Activated T-helper 1 cell treated with anti-CD3 and anti-CD28 coated beads, Interleukin-2, amount 50 U/mL, for 16 hours (primary cell): ENCODE measurements at places on chromosomes 7 and 10.

- peak; percentile 63 for DNase-seq
Observed at GRCh38 chr10:32367793-32368453, 21.0 kb upstream of the EPC1 start.

GRCh38 chr10:72367301-72367960 is 12.7 kb upstream of the DNAJB12 start:
- DNase-seq = no peak

- DNase-seq = no peak
Observed at GRCh38 chr10:107409522-107409921, 245.0 kb upstream of the SORCS1 start.

DNA sequence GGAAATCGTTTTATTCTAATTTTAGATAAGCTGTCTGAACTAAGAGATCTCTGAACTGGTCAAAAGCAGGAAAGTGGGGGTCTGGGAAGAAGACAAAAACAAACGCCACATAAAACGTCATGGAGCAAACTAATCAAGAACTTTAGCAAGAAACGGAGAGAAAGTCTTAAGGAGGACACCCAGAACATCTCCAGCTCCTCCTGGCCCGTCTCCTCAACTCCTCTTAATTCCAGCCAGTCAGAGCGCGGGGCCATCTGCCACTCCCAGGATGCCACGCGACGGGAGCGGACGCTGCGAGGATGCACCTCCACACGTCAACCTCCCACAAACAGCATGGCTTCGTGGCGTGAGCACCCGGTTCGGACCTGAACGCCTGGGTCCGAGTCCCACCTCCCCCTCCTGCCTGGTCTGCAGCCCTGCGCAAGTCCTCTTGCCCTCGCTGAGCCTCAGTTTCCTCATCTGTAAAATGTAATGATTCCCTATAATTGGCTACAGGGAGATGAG is 598 bp downstream of the MMS19 start:
- peak; percentile 44 for DNase-seq

DNA sequence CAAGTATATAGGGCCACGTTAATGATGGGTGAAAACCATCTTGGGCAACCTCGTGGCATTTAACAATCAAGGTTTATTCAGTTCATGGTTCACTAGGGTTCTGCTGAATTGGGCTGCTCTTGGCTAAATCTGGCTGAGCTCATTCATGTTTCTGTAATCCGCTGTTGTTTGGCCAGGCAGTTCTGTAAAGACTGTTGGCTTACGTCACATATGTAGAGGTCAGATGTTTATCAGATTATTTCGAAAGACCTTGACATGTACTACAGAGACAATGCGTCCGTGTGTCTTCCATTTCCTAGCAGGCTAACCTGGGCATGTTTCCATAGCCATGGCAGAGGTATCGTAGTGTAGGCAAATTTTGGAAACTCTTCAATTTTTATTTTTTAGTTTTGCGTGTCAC is 190.0 kb upstream of the ZWINT start:
- DNase-seq = no peak

DNA sequence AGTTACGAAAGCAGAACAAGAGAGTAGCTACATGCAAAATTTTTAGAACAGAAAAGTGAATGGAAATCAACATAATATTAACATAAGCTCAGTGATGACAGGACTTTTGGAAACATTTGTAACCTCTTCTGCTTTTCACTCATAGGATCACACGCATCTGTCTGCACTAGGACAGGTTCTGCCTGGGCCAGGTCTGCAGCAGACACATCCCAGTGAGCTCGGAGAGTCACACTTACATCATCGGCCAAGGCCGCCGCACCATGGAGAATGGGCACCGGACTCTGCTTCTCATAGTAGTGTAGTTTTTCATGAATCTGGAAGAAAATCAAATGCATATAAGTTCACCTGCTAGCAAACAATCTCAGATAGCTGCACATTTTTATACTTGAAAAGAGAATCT is 150.9 kb upstream of the ODAD2 start:
- no peak for DNase-seq
